Bronchial epithelial cell (primary cell): ENCODE measurements at places on chromosomes 2 and 18. TPM values are rescaled to one million over a fixed set of nuclear protein-coding genes. Genes with fewer than 3 reads are reported as not detected.

- DNase-seq = no peak
These were observed 6.3 kb downstream of the CFLAR start for GRCh38 chr2:201122276-201122675.

Gene OTOF
- total RNA-seq = not detected in 2 replicates

Gene PAIP2B
- 1.3 and 5.2 TPM in 2 replicates for total RNA-seq

Gene WDR33
- total RNA-seq = 27.0 and 31.3 TPM in 2 replicates

- DNase-seq = no peak
These were observed 10.4 kb downstream of the STK17B start for GRCh38 chr2:196160946-196161345.
